Anterior cingulate cortex (tissue), 58 donors: ENCODE measurements at places on chromosomes 13 and 19.

- no peak for DNase-seq
Observed at GRCh38 chr19:33268162-33268991, 34.0 kb downstream of the CEBPA start.

- DNase-seq, result no peak
Observed at GRCh38 chr13:26628706-26629105, 71.2 kb downstream of the WASF3 start.

GRCh38 chr19:49861107-49861506 is 6.3 kb downstream of the PNKP start:
- no peak for DNase-seq

DNA sequence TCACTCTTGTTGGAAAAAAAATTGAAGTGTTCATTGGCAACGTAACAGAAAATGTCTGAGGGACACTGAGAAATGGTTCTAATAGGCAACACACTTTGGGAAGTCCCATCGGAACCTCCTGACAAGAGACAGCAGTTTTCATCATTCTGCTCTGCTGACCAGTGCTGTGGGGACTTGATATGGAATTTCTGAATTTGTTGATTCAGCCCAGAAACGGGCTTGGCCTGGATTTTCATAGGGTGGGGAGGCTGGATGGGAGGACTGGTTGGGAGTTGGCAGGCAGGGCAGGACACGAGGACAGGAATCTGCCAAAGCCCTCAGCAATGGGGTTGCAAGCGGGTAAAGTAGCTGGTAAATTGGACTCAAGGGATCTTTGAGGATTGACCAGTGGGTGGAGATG is 96.5 kb downstream of the DCT start:
- no peak for DNase-seq

GRCh38 chr19:41223431-41224234 is 4.6 kb downstream of the AXL start:
- DNase-seq, result no peak

- no peak for DNase-seq
Observed at GRCh38 chr13:59360108-59360507, 803.6 kb downstream of the DIAPH3 start.

- no peak for DNase-seq
Observed at GRCh38 chr13:39298951-39299350, 260.7 kb downstream of the NHLRC3 start.

GRCh38 chr13:79297128-79297527 is 108.9 kb downstream of the RBM26 start:
- no peak for DNase-seq

DNA sequence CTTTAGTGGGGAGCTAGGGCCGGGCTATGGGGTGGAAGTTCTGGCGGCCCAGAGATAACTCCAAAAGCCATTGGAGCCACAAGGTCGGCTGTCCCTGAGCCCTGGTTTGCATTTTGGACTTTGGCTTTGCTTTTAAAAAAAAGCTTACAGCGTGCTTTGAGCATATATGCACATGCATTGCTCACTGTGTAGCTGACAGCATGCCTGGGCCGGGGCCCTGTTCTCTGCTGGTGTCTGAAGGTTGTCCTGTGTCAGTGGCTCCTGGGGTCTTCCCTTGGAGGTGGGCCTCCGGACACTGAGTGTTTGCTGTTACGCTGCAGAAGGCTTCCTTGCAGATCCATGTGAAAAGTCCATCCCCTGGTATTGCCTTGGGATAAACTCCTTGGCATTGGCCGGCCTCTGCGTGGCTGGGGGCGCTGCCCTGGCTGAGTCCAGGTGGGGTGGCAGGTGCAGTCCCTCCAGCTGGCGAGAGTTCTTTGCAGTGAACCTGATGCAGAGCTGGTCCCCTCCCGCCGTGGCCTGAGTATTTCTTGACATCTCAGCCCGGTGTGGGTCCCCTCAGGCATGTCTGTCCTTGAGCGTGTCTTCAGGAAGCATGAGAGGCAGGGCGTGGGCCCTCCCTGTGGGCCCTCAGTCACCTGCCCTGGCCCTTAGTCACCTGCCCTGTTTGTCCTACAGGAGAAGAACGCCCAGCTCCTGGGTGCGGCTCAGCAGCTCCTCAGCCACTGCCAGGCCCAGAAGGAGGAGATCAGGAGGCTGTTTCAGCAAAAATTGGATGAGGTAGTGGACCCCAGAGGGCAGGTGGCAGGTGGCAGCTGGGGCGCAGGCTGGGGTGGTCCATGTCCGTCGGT is 23.0 kb downstream of the PLEKHJ1 start:
- no peak for DNase-seq

GRCh38 chr13:100315522-100315921 is 226.6 kb downstream of the PCCA start:
- no peak for DNase-seq

DNA sequence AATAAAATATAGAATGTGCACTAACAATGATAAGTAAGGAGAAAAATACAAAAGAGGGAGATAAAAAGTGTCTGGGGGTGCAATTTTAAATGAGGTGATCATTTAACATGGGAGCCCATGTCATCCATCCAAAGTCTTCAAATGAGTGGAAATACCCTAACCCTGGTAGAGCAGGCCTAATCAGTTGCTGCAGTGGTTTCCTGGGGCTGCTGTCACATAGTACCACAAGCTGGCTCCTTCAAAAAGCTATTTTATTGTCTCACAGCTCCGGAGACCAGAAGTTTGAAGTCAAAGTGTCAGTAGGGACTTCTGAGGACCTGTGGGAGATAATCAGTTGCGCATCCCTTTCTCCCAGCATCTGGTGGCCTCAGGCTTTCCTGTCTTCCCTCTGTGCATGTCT is 717.9 kb downstream of the DIAPH3 start:
- DNase-seq, result no peak

DNA sequence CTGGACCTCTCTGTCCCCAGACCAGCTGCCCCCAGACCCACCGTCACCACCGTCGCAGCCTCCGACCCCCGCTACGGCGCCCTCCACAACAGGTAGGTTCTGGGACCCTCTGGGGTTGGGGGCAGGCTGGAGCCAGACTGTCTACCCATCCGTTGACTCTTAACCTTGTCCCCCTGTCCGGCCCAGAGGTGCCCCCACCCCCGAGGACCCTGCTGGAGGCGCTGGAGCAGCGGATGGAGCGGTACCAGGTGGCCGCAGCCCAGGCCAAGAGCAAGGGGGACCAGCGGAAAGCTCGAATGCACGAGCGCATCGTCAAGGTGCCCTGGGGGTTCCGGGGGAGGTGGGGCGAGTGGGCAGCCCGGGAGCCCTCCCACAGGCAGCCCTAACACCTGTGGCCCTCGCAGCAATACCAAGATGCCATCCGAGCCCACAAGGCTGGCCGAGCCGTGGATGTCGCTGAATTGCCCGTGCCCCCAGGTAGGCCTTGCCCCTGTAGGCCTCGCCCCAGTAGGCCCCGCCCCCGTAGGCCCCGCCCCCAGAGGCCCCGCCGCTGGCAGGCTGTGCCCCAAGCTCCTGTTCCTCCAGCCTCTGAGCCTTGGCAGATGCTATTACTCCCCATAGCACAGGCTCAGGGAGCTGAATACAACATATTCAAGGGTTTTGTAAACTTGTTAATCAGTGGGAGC is 12.9 kb downstream of the CC2D1A start:
- DNase-seq, result no peak
